ENCODE measurements at places on chromosomes 4 and X.
A peak's percentile ranks its signal among the peaks of the same experiment; 100 is the strongest.

DNA sequence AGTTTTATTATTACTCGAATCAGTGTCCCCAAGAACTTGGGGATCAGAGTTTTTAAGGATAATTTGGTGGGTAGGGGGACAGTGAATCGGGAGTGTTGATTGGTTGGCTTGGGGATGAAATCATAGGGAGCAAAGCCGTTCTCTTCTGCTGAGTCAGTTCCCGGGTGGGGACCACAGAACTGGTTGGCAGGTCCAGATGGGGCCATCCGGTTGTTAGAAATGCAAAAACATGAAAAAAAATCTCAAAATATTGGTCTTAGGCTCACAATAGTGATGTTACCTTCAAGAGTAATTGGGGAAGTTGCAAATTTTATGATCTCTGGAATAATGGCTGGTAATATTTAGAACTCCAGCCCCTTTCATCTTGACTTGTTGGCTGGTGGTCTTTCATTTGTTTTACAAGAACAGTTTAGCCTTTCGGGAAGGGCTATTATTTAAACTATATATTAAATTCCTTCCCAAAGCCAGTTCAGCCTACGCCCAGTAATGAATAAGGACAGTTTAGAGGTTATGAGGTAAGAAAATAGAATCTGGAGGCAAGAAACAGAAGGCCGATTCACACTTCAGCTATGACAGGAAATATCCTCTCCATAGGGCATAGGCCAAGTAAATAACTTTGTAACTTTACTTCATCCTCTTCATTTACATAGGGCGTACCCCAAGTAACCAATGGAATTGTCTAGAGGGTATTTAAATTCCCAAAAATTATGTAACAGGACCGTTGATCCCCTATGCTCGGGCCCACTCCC lies 164.1 kb upstream of the STS start:
- DNase-seq = no peak

DNA sequence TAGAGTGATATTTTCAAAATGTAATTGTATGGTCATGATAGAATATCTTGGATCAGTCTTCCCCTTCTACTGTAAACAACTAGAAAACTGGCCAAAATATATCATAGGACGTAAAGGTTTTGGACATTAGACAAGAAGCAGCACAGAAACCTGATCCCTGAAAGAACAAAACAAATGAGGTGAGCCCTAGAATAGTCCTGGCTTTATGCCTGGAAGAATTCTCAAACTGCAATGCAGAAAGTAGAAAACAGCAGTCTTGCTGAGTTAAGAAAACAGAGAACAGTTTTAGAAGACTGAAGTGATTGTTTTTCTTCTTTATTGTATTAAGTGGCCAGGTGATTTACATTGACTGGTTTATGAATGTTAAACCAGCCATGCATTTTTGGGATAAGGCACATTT lies 19.5 kb downstream of the NSUN7 start:
- DNase-seq = peak; percentile 19

- no peak for DNase-seq
Measured at GRCh38 chr4:2302387-2303119, 40.6 kb upstream of the MXD4 start.

GRCh38 chr4:54233277-54233696 lies 4.2 kb downstream of the PDGFRA start:
- peak; percentile 10 for DNase-seq

DNA sequence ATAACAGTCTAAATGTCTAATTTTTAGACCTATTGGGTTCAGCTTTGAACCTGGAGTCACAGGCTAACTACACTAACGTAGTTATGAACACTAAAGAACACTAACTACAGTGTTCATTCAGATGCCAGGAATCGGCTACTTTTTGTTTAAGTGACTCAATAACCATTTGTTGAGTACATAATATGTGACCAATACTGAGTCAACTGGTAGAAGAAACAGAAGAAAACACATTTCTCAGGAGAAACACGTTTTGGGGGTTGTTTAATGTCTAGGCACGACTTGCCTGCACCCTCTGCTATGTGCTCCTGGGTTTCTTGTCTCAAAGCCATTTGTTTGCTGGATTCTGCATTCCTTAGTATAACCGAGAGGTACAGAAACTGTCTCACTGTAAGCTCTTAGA lies 18.6 kb upstream of the CLNK start:
- DNase-seq = no peak

GRCh38 chrX:27918799-27919198 lies 62.5 kb downstream of the DCAF8L1 start:
- peak; percentile 0 for DNase-seq

DNA sequence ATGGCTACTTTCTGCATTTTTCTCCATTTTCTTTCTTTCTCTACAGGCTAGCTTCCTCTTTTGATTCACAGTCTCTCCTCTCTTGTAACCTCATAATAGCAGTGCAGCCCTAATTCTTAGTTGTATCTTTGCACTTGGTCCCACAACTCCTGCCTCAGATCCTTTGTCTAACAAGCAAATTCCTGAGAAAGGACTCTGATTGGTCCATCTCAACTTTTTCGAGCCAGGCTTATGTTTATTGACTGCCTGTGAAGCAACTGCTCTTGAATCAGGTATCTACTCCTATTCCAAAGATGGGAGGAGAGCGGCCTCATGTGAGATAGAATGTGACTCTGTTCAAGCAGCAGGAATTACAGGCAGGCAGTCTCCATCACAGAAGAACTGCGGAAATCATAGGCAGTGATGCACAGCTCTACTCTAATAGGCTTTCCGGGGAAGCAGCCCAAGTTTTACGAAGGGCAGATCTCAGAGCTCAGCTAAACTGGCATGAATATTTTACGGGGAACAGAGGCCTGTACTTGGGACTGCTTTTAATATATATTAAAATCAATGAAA lies 123.5 kb downstream of the GABRB1 start:
- DNase-seq = no peak

GRCh38 chr4:165209796-165210195 lies 2.4 kb downstream of the KLHL2 start:
- no peak for DNase-seq

- no peak for DNase-seq
Measured at GRCh38 chr4:101956068-101956825, 165.7 kb downstream of the BANK1 start.

GRCh38 chr4:172095161-172095560 lies 282.0 kb downstream of the GALNTL6 start:
- DNase-seq = no peak

GRCh38 chr4:38202242-38202641 lies 242.0 kb downstream of the PTTG2 start:
- no peak for DNase-seq

DNA sequence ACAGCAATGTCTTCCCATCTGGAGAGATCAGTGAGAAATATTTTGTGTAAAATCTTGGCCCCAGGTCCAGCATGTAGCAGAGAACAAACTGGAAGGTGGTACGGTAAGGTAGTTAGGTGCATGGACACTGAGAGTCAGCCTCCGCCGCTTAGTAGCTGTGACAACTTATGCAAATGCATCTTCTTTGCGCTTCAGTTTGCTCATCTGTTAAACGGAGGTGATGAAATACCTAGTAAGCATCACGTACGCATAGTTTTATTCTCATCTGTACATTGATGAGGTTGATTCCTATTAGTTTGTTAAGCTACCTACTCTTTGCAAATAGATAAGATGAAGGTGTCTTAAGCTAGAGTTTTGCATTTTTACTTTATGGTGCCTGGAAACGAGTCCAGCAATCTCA lies 80.0 kb upstream of the MSX1 start:
- DNase-seq = no peak

GRCh38 chr4:60790608-60791007 lies 409.5 kb upstream of the ADGRL3 start:
- no peak for DNase-seq

DNA sequence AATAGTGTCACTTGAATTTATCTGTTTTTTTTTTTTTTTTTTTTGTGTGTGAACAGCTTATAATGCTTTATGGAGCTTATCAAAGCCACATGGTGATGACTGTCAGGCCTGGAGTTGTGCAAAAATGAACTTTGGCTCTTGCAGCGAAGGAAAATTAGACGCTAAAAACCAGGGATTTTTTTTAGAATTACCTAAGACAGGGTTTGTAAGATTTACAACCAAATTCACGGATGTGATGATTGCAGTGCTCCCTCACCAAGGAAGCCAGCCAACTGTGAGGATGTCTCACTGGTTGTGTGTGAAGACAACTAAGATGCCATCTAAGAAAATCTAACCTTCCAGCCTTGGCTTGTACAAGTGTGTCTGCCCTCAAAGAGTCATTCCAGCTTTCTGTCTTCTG lies 127.1 kb upstream of the SLC4A4 start:
- no peak for DNase-seq

DNA sequence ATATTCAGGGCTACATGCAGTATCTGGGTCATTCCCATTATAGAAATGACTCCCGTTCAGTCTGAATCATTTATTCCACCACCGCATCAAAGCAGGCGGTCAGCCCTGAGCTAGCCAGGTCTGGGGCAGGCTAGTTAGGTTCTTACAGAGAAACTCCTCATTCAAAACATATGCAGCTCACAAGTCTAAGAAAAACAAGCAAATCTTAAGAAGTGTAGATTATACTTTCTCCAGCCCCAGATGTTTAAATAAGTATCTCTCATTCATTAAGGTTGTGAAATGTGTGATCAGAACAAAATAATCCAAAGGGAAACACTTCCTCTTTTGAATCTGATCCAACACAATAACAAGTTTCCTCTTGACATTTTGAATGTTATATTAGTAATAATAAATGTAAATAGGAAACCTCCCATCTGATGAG lies 441.9 kb downstream of the INPP4B start:
- no peak for DNase-seq

DNA sequence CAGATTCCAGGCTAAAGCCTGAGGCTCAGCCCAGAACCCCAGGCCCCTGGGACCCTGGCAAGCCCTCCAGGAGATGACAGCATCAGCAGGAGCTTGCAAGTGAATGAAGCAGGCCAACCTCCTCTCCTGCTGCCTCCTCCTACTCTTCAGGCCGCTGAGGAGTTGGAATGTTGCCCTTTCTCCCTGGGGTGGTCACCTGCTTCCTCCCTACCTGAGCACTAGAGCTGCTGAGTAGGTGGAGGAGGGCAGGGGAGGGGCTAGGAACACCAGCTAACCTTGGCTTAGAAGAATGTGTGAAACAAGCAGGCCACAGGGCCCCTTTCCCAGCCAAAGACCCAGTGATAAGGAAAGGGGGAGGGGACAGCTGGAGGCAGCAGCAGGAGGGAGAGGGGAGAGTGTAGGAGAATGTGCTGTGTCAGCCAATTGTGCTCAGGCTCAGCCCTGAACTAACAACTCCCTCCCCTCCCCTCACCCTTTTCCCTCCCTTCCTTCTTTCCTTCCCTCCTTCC lies 58.0 kb downstream of the PJA1 start:
- no peak for DNase-seq

Measured in LNCaP clone FGC (cell line).